ENCODE measurements at places on chromosomes 5 and 9.
A peak's percentile ranks its signal among the peaks of the same experiment; 100 is the strongest.

- no peak for DNase-seq
These were observed 210.5 kb downstream of the NXNL2 start for GRCh38 chr9:88745276-88746001.

DNA sequence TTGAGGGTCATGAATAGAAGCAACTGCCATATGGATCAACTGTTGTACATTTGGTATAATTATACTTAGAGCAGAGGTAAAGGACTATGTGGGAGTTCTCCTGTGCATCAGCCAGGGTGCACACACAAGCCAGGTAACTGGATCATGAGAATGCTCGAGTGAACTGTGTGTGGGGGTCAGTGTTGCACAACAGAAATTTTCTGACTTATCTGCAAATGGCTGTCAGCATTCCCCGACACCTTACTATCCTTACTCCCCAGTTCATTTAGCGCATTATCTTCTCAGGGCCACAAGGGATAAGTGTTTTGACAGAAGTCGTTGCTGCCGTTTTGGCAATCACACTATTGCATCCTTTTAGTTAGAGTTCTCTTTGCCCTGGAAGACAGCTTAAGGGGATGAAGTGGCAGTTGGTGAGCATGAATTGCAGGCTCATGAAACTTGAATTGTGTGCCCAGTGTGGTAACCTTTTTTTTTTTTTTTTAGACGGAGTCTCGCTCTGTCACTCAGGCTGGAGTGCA, 1.7 kb downstream of the CANX start:
- peak; percentile 30 for DNase-seq

DNA sequence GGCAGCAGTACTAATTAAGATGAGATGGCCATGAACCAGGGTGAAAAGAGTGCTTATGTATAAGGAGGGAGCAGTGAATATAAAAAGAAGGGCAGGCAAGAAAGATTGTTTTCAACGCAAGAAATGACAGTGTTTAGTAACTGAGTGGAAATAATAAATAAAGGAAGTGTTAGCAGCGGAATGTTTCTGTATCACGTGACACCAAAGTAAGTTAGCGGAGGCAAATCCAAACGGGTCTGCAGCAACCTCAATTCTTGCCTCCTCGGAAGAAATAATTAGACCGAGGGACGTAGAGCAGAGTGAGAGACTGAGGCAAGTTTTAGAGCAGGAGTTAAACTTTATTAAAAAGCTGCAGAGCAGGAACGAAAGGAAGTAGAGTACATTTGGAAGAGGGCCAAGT, 15.4 kb upstream of the GAS1 start:
- DNase-seq = no peak

DNA sequence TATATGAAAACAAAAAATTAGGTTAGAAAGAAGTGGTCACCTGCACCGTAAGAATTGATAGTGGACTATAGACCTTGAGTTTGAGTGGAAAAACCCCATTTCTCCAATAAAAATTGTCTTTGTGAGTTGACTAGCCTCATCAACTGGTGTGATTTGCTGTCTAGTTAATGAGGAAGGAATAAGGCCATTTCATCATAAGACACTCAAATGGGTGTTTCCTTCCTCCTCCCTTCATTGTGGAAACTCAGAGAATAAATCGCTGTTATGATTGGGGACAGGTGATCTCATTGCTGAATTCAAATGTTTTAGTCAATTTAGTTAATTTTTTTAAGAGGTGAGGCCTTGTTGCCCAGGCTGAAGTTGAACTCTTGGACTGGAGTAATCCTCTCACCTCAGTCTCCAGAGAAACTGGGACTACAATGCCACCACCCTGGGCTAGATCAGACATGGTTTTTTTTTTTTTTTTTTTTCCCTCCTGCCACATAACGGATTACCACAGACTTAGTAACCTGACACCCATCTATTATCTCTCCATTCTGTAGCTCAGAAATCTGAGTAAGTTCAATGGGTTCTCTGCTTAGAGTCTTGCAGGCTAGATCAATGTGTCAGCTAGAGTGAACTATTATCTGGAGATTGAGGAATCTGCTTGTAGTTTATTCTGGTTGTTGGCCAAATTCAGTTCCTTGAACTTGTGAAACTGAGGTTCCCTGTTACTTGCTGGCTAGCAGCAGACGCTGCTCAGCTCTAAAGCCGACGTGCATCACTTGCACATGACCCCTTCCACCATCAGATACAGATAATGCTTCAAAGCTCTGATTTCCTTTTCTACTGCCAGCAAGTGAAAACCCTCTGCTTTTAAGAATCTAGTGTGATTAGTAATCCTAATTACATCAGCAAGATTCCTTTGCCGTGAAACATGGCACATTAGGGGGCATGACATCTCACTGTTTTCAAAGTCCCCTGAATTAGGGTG, 663.8 kb upstream of the CDH9 start:
- DNase-seq = no peak

- no peak for DNase-seq
These were observed 118.4 kb upstream of the NR3C1 start for GRCh38 chr5:143521846-143522400.

DNA sequence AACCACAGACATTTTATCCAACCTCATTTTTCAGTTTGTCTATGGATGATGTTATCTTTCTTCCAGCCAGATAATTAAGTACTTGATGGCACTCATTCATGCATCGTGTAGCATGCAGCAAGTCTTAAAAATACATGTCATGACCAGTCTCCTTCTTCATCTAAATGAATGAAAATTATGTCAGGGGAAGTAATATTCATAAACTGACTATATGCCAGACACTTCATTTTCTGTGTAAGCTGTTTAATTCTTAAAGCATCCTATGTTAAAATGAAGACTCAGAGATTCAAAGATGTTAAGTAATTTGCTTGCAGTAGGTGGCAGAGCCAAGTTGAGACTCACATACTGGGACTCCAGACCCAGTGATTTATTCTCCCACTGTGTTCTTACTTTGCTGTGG, 181.7 kb upstream of the CD180 start:
- DNase-seq = no peak

DNA sequence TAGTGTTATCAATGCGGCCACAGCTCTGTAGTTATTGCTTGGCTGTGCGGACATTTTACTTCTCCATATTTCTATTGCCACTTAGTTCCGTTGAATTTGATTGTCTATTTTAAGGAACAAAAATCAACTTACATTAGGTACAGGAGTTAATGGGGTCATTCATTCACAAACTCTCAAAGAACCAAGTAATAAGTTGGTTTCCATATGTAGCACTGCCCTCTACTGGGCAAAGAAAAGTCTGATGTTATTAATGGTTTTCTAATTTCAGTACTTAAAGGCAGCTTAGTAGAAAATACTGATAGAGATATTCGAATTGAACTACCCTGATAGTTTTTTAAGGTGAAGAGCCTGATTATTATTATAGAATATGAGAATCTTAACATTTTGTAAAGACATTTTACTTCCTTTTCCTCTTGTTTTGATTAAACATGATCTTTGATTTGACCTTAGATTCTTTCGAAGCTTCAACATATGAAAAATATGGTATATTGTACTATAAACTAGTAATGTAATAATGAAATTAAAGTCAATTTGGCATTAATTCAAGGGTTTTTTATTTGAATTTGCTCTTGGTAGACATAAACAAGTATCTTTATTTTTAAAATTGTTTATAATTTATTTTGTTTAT, 119.5 kb upstream of the CTNND2 start:
- DNase-seq = peak; percentile 66

DNA sequence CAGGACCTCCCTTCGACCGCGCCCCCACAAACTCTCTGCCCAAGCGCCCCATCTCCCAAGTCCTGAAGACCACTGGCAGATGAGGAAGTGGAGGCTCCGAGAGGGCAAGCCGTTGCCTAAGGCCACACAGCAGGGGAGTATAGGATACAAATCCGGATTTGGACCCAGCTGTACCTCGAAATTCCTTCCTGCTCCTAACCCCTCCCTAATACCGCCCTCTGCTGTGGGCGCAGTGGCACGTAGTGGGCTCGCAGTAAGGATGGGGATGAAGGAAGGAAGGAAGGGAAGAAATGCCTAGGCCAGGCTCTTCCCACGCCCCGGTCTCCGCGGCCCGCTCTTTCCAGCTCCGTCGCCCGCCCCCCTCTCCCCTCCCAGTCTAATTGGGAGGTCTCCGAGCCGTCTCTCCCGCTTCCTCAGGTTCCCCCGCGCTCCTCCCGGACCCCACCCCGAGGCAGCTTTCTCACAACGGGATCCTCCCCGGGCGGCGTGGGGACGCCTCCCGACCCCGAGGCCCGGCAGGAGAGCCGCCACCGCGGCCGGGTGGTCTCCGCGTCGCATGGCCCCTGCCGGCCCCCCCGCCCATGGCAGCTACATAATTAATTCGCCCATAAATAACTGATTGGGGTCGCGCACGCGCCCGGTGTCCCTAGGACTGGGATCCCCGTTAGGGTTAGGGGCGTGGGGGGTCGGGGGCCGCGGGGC, 138.9 kb downstream of the C9orf50 start:
- DNase-seq = no peak

GRCh38 chr5:67416986-67417385, 220.4 kb upstream of the CD180 start:
- no peak for DNase-seq

Measured in NAMALWA (cell line).